ENCODE measurements at places on chromosomes 4 and X.

GRCh38 chrX:49754233-49754857 lies 58.6 kb upstream of the PAGE1 start:
- no peak for DNase-seq

- DNase-seq, result no peak
Observed at GRCh38 chrX:48003367-48003757, 427 bp downstream of the ZNF182 start.

DNA sequence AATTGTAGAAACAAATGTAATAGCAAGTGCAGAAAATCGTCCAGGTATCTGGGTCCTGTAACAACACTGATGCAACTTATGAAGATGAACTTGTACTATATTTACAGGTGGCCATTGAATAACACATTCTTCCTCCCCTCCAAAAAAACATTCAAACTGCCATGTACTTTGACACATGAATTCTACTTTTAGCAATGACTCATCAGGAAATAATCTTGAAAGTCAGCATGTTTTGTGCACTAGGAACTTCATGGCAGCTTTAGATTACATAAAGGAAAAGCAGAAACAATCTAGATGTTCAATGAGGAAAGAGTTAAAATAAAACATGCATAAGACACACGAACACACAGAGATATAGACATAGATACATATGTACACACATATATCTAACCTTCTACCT lies 2.5 kb downstream of the PABPC1L2A start:
- DNase-seq, result no peak

GRCh38 chrX:769796-770195 lies 139.2 kb downstream of the SHOX start:
- DNase-seq, result no peak

GRCh38 chrX:71251466-71251973 lies 2.4 kb downstream of the ZMYM3 start:
- no peak for DNase-seq

DNA sequence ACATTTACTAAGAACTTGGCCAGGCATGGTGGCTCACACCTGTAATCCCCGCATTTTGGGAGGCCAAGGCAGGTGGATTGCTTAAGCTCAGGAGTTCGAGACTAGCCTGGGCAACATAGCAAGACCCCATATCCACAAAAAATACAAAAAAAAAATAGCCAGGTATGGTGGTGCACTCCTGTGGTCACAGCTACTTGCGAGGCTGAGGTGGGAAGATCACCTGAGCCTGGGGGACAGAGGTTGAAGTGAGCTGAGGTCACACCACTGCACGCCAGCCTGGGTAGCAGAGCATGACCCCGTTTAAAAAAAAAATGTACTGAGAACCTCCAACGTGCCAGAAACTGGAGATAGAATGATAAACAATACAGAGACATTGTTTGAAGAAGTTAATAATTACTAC lies 8.0 kb downstream of the OPRPN start:
- no peak for DNase-seq

All from stimulated activated CD8-positive, alpha-beta memory T cell treated with anti-CD3 and anti-CD28 coated beads, Interleukin-4, amount 100 ng/mL, for 4 hours (primary cell).